ENCODE measurements at places on chromosomes 7 and 10.
A peak's percentile ranks its signal among the peaks of the same experiment; 100 is the strongest.

DNA sequence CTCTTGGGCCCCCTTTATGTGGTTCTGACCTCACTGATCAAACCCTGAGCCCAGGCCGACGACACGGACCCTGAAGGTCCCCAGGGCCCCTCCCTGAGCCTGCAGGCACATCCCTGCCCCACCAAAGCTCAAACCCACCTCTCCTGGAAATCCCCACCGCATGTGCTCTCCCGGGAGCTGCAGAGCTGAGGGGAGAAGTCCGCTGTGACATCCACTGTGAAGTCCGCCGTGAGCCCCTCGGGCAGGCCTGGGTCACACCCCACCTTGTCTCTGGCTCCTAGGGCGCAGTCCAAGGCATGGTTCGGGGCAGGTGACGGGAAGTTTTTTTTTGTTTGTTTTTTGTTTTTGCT lies 100.2 kb downstream of the MICALL2 start:
- DNase-seq: no peak

DNA sequence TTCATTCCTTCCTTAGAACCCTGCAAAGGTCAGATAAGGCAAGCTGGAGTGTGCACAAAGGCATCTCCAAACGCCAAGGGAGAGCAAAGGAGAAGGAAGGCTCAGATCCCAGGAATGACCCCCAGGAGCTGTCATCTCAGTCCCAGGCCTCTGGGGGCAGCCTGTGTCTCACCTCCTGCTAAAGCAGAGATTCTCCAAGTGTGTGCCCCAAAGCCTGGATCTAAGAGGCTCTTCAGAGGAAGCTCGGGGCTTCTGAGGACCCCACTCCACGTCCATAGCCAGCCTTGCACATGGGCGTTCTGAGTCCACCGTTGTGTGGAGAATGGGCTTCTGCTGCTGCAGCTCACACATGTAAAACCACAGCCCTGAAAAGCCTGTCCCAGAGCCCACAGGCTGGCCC lies 5.1 kb upstream of the GRID1 start:
- no peak for DNase-seq

DNA sequence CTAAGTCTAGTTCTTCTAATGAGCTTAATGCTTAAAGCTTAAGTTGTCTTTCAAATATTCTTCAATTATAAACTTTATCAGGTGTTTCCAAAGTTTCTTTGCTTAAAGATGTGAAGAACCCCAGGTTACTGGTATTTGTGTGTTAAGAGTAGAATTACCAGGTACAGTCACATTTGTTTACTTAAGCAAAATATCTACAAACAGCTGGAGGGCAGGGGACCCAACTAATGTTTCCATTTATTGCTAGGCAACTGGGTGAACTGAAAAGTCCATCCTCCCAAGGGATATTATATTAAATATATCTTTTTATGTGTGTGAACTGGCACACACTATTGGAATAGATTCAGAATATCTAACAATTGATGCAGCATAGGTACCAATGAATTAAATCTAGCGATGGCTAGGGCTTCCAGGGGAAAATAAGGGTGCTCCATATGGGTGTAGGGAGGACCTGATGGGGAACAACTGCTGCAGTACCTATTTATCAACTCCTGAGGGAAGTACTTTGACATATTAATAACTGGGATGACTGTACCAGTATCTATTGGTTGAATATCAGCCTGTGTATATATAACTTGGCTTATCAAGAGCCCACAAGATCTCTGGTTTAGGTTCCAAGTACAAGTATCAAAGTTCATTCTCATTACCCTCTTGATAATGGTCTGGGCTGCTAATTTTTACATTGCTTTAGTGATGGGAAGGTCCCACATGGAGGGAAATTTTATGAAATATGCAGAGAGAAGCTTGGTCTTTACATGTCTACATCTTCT lies 10.3 kb upstream of the AGR3 start:
- no peak for DNase-seq

DNA sequence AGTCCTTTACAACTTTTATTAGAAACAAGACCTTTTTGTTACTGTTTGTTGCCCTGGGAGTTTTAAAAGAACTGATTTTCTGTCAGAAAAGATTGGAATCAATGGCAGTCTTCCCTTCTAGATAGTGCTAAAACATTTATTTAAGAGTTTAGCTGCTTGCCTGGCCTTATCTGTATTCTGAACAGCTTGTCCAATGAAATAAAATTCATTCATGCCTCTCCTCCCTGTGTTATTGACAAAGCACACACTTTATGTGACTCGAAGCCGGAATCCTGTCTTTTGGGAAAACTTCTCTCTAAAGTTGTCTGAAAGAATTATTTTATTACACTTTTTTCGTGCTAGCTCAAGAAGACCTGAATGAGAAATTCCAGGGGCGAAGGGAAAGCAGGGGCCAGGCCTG lies 992.5 kb downstream of the TYW1 start:
- no peak for DNase-seq

- no peak for DNase-seq
Observed at GRCh38 chr10:77667426-77668324, 30.1 kb upstream of the KCNMA1 start.

DNA sequence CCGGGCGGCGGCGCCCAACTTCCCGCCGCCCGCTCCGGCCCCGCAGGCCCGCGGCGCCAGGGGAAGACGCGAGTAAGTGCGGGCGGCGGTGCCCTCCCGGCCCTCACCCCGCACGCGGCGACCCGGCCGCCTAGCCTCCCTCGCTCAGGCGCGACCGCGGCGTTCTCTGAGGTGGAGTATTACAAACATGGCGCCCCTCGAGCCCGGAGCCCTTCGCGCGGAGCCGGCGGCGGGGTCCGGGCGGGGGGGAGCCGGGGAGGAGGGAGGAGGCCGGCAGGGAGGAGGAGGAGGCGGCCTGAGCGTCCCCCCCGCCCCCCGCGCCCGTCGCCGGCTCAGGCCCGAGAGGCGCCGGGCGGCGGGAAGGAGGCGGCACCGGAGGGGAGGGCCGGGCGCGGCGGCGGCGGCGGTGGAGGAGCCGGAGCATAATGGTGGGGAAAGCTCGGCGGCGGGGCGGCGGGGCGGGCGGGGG lies at the start of gene ZMYND11:
TSS of gene ZMYND11 (plus strand) at position 324 of the 469 bp plus-strand sequence. CDS start 44,558 bp downstream, outside the sequence.
- DNase-seq: peak; percentile 84

GRCh38 chr7:31890766-31891165 lies 179.4 kb downstream of the PDE1C start:
- no peak for DNase-seq

- DNase-seq: no peak
Observed at GRCh38 chr7:17689361-17689902, 250.9 kb downstream of the SNX13 start.

DNA sequence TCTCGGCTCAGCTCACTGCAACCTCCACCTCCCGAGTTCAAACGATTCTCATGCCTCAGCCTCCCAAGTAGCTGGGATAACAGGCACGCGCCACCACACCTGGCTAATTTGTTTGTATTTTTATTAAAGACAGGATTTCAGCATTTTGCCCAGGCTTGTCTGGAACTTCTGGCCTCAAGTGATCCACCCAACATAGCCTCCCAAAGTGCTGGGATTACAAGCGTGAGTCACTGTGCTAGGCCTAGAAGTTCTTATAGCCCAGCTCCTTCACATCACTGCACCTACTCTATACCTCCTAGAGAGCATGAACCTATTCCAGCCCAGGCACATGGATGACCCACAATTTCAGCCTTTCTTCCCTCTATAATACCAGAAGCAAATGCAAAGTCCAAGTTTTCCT lies 1.3 kb upstream of the BLOC1S2 start:
- no peak for DNase-seq

DNA sequence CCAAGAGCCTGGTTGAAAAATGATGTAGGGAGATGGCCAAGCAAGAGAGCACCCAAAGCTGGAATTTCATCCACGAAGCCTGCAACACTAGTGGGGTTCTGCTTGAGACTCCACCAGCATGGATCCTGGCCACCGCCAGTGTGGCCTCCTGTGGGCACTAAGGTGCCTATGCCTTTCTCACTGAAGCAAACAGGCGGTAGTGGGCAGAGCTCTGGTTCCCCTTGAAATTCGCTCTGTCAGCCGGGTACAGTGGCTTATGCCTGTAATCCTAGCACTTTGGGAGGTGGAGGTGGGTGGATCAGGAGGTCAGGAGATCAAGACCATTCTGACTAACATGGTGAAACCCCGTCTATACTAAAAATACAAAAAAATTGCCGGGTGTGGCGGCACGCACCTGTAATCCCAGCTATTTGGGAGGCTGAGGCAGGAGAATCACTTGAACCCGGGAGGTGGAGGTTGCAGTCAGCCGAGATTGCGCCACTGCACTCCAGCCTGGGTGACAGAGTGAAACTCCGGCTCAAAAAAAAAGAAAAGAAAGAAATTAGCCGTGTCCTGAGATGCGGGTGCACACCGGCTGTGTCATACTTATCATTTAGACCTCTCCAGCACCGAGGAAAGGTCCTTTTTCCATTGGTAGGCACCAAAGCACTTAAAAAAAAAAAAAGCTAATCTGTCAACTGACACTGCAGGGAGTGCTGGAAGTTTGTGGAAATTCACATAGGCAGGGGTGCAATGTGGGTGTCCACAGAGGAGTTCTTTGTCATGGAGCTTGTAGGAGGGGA lies 28.3 kb downstream of the CCM2 start:
- DNase-seq: no peak

DNA sequence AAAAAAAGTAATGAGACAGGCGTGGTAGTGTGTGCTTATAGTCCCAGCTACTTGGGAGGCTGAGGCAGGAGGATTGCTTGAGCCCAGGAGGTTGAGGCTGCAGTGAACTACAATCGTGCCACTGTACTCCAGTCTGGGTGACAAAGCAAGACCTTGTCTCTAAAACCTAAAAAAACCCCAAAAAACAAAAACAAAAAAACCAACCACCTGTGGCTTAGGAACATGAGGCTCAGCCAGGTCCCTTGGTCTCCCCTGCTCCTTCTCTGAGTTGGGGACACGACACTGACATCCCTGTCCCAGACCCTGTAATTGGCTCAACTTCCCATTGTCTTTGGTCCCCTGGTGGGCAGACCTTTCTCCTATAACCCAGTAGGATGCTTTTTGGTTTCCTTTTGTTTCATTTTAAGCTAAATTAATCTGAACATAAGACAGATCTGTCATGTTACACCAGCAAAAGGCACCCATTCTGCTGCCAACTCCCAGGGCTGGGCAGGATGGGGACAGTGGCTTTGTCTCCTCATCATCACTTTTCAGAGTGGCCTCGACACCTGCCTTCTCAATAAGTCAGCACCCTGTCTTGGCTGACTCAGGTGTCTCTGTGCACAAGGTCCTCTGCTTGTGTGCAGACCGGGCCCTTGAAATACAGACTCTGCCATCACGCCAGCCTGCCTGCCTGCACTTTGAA lies 74.4 kb downstream of the MYL10 start:
- DNase-seq: peak; percentile 12

- DNase-seq: no peak
Observed at GRCh38 chr10:77696584-77696983, 59.0 kb upstream of the KCNMA1 start.

GRCh38 chr10:86048973-86049372 lies 317.6 kb downstream of the GRID1 start:
- DNase-seq: no peak

GRCh38 chr10:70619271-70620019 lies 16.9 kb upstream of the PRF1 start:
- peak; percentile 22 for DNase-seq

GRCh38 chr10:119931871-119932270 lies 39.3 kb downstream of the SEC23IP start:
- no peak for DNase-seq

DNA sequence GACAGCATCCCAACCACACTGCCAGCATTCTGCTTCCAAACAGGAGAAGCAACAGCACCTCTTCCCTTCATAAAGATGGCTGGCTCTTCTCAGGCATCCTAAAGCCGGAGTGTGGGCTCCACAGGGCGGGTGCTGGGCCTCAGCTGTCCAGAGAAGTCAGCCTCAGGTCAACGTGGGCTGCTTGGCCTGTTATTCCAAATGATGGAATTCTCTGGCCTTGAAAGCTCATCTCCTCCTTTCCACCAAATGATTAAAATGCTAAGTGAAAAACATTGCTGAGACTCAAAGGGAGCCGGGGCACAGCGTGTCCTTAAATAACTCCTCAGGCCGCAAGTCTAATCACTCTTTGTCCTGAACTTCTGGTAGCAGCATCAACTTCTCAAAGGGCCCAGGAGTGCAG lies 53.1 kb upstream of the CPXM2 start:
- DNase-seq: no peak

DNA sequence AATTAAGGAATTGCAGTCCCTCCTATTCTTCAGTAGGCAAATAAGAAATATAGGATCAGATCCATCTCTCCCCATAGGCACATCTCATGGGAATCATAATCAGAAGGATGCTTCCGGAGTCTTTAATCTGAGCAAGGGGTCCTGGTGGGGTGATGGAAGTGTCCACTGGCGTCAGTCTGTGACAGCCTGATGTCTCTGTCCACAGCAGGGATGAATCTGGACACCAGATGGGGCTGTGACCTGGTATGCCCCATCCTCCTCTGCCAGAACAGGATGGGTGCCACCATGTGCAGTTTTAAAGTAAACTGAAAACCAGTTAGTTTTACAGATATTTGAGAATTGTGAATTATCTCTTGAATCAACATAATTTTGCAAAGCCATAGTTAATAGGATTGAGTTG lies 148.7 kb downstream of the C1GALT1 start:
- no peak for DNase-seq

GRCh38 chr7:73612598-73613269 lies 11.6 kb downstream of the MLXIPL start:
- DNase-seq: no peak

DNA sequence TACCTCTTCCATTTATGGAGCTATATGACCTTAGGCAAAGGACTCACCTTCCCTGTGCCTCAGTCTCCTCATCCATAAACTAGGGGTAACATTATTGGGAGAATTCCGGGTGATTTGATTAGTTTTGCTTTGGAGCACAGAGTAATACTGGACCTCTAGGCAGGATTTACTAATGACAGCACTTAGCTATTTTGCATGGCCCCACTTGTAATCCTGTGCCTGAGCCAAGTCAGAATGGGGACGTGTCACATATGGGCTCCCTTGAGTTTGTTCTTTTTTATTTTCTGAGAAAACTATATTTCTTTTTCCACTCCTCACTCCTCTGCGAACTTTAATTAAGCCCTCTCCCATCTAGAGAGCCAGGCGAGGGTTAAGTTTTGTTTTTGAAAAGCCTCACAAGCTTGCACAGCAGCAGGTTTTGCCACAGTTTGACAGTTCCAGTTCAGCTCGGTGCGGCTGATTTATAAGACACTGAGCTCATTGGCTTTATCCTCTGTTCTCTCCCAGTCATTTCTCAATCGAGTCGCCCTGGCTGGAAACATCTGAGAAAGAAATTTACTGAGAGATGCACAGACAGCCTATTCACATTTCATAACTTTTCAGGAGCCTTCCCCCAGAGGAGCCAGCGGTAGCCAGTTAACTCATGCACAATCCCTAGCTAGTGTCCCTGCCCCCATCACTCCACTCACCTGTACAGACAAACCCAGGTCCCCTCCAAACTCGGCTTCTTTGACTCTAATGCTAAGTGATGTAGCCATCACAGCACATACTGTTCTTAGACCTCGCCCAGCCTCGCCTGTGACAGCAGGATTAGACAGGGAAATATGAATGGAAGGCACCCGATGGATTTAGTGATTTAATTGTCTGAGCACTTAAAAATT lies 441.9 kb upstream of the NPVF start:
- no peak for DNase-seq

Measured in GM10248 (cell line).